NCI-H510A (cell line): ENCODE measurements at places on chromosomes 5 and 9.
A peak's percentile ranks its signal among the peaks of the same experiment; 100 is the strongest.

DNA sequence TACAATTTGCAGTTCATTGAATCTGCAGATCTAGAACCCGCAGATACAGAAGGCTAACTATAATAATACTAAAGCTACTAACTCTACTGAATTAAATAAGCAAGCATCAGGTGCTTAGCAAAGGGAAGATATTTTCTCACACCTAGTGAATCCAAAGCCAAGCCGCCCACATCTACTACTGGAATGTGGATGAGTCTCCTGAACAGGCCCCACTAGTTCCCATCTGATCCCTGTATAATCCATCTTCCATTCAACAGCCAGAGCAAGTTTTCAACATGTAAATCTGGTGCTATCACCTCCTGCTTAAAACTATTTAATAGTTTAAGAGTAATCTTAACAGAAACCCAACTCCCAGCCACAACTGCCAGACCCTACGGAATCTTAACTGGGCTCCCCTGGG, 18.9 kb downstream of the ARL15 start:
- no peak for DNase-seq

- DNase-seq = peak; percentile 41
Measured at GRCh38 chr9:97398999-97399758, 12.7 kb upstream of the TDRD7 start.

GRCh38 chr9:128845186-128845931, 15.8 kb upstream of the SPOUT1 start:
- peak; percentile 93 for DNase-seq

DNA sequence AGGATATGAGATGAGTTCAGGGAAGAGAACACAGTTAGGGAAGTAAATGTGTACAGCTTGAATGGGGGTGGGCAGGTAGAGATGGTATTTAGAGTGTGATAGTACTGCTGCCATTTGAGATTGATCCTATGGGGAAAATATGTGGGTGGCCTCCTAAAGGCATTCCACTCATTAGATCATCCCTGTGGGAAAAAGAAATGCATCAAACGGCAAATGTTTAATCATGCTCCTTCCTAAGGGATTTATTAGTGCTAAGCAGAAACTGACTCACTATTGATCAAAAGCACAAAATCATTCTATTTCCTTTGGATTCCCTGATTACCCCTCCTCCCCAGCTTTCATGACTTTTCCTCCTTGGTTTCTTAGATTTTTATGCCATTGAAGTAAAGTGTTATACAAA, 36.4 kb upstream of the SMC5 start:
- DNase-seq = no peak

- DNase-seq = no peak
Measured at GRCh38 chr5:115389799-115390382, 93.4 kb upstream of the CCDC112 start.

DNA sequence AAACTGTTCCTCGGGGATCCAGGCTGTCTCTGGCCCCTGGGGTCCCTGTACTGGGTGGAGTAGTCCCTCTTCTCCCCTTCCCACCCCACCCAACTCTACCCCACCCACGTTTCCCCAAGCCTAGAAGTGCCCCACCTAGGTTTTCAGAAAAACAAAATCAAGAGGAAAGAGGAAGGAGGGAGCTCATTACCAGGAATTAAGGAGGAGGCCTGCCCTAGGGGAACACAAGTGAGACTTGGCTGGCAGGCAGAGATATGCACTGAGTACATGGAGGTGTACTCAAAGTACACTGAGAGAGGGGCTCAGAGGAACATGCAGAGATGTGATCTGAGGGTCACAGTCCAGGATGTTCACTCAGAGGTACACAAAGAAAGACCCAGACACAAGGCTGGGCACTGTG, 10.2 kb downstream of the AQP3 start:
- DNase-seq = no peak

DNA sequence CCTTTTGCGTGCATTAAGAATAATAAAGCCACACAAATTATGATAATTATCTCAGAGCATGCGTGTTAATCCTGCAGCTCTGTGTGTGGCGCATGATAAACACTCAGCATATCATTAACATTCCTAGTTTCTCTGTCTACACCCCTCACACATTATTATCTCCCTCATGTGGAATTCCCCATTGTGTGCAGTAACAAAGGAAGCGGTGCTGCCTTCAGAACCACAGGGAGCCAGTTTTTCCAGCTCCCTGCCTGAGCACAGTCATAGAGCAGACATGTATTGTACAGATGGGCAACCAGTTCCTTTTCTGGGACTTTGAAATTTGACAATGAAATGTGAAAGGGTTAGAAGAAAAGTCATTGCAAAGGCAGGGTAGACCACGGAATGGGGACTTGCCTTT, 1365.5 kb upstream of the CDH9 start:
- no peak for DNase-seq
